HuH-7 (cell line): ENCODE measurements at places on chromosomes 5 and 9.

GRCh38 chr9:2663461-2664173 is 42.0 kb downstream of the VLDLR start:
- no peak for DNase-seq

- DNase-seq = no peak
Observed at GRCh38 chr5:74262544-74263207, 377.9 kb downstream of the ENC1 start.

- no peak for DNase-seq
Observed at GRCh38 chr5:32726086-32726557, 15.0 kb downstream of the NPR3 start.

DNA sequence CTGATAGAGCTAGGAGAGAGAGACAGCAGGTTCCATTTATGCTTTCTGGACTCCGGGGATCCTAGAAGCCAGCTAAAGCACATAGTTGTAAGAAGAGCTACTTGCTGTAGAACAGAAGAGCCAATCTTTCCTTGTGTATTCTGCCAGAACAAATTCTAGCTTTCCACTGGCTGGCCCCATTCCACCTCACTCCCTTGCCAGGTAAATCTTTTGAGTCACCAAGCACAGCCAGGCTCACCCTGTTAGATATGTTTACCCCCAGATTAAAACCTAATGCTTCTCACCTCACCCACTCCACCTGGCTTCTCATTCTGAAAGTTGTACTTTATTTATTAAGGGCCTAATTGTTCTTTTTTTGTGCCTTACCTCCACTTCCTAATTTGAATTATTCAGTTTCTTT is 48.9 kb upstream of the CHD1 start:
- DNase-seq = no peak

- DNase-seq = no peak
Observed at GRCh38 chr9:128819716-128820664, 1.7 kb downstream of the ENDOG start.

DNA sequence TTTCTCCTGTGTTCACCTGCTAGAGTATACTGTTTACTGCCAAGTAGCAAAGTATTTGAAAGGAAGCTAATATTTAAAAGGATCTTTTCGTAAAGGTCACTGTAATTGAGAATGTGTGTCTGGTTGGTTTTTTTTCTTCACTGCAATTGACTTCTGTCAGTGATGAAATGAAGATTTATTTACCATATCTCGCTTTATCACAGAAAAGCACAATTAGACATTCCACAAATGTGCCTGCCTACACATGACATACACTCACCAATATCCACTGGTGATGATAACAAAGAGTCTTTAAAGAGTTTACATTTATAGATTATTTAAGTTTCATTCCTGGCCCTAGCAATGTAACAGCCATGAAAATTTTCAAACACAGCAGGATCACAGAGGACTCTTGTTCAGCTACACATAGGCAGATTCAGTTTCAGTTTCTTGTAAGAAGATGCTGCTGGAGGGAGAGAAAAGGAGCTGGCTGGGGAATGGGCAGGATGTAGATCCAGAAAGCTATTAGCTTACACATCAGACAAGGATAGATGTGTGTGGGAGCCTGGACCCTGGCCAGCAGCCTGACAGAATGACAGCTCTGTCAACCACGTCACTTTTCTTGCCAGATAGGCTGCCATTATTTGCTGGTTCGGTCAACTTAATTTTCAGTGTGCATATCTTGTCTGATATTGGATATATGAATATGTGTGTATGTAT is 104.0 kb downstream of the GDNF start:
- no peak for DNase-seq

GRCh38 chr5:172605466-172605865 is 35.6 kb upstream of the NEURL1B start:
- no peak for DNase-seq

GRCh38 chr9:99167119-99167518 is 54.6 kb downstream of the ALG2 start:
- no peak for DNase-seq

DNA sequence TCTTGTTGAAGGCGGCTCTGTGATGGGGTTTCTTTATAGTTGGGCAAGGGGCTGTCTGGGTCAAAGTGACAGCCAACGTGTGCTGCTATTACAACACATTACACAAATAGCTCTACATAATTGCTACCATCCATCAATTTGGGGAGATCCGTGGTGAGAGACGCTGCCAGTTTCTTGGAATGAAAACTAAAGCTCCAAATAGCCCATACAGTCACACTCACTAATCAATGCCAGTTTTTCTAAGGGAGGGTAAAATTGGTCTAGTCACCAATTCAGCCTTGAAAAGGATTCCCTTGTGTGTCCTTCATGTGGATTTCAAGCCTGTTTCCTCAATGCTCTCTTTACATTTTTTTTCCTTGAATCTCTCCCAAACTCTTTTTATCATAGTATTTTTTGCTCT is 343.3 kb upstream of the KLF4 start:
- no peak for DNase-seq

GRCh38 chr9:75235632-75236031 is 147.3 kb downstream of the OSTF1 start:
- no peak for DNase-seq

- DNase-seq = no peak
Observed at GRCh38 chr5:107359033-107359915, 311.5 kb downstream of the EFNA5 start.
